Stimulated activated memory B cell treated with anti-CD40 and anti-IgM and Interleukin-4, amounts not matched to agents 10 μg/mL and 1 μg/mL and 100 μg/mL, for 72 hours (primary cell): ENCODE measurements at places on chromosomes 12 and 14.
A peak's percentile ranks its signal among the peaks of the same experiment; 100 is the strongest.

GRCh38 chr12:22287101-22287500 is 47.4 kb downstream of the ST8SIA1 start:
- H3K4me1 ChIP-seq: peaks cover 12% of the 10 kb centered on the region
- peaks cover 11% of the 10 kb centered on the region for H3K27me3 ChIP-seq
- ATAC-seq: no peak
- no peak overlapping the region for H3K27ac ChIP-seq
- H3K4me3 ChIP-seq: no peak overlapping the region

DNA sequence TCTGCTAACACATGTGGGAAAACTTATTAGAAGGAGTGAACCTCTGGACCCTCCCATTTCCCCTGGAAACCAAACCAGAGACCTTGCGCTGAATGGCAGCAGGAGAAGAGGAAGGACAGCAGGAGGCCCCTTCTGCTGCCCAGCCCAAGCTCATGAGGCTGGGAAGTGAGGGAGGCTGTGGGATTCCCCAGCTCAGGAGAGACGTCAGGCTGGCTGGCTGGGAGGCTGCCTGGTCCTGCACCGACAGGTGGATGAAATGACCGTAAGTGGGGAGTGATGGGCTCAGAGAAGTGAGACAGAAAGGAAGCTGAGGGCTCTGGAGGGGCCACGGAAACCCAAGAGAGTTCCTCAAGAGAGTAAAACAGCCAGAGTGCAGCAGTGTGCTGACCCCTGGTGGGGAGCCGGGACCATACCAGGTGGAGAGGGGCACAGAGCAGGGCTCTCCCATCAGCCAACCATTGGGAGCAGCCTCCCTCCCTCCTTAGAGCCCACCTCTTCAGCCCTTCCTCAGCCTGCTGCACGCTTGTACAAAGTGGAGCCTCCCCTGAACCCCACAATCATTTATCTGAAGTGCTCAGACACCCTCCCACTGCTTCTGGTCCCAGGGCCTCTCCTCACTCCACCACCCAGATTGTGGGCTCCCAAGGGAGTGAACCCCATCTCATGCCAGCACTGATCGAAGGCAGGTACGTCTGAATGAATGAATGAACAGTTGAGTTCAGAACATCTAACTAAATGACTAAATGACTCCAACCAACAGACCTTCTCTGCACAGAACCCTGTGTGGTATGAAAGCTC is 14.0 kb downstream of the TAMALIN start:
- peaks cover 57% of the 10 kb centered on the region for H3K4me1 ChIP-seq
- H3K27me3 ChIP-seq: no peaks in the 10 kb centered on the region
- peak overlapping the region; percentile 29 for H3K27ac ChIP-seq

- peaks cover 9% of the 10 kb centered on the region for H3K36me3 ChIP-seq
- no peak for ATAC-seq
- H3K27me3 ChIP-seq: no peaks in the 10 kb centered on the region
- H3K27ac ChIP-seq: no peak overlapping the region
- no peak overlapping the region for H3K4me3 ChIP-seq
Observed at GRCh38 chr12:110203546-110203945, 77.5 kb upstream of the ATP2A2 start.

DNA sequence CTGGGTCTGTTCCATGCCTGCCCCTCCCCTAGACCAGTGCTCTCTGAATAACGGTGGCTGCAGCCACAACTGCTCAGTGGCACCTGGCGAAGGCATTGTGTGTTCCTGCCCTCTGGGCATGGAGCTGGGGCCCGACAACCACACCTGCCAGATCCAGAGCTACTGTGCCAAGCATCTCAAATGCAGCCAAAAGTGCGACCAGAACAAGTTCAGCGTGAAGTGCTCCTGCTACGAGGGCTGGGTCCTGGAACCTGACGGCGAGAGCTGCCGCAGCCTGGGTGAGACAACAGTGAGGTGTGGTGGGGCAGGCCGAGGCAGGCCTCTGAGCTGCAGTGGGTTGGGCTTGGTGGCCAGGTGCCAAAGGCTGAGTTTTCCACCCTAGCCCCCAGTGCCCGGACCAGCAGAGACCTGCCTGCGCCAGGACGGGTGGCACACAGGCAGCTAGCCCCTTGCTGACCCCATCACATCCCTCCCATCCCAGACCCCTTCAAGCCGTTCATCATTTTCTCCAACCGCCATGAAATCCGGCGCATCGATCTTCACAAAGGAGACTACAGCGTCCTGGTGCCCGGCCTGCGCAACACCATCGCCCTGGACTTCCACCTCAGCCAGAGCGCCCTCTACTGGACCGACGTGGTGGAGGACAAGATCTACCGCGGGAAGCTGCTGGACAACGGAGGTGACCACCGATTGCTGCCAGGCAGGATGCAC is 28.2 kb upstream of the LRP1-AS start:
- H3K27ac ChIP-seq: no peak overlapping the region
- peaks cover 23% of the 10 kb centered on the region for H3K27me3 ChIP-seq
- no peaks in the 10 kb centered on the region for H3K36me3 ChIP-seq
- peaks cover 6% of the 10 kb centered on the region for H3K4me1 ChIP-seq
- H3K4me3 ChIP-seq: no peak overlapping the region
- no peak for ATAC-seq

DNA sequence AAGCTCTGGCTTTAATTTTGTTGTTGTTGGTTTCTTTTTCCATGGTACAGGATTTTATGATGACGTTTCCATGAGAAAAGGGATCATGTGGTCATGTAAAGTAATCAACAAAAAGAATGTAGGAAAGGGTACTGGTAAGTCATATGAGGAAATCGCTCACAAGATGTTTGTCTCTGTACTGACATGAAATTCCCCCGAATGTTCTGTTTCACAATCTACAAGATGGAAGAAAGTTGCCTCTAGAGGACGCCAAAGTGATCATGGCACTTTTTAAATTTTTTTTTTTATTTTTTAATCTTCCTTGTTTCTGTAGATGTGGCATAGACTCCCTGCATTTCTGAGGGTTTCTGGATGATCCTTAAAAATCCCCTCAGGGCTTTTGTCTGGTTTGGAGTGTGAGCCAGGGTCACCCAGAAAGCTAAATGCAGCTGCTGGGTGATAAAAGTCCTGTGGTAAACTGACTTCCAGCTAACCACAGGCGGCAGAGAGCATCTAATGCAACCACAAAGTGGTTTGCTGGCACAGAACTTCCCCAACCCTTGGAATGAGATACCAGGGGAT is 393.5 kb downstream of the CCDC91 start:
- no peaks in the 10 kb centered on the region for H3K4me1 ChIP-seq
- no peak overlapping the region for H3K27ac ChIP-seq
- H3K27me3 ChIP-seq: no peaks in the 10 kb centered on the region
- no peaks in the 10 kb centered on the region for H3K36me3 ChIP-seq

DNA sequence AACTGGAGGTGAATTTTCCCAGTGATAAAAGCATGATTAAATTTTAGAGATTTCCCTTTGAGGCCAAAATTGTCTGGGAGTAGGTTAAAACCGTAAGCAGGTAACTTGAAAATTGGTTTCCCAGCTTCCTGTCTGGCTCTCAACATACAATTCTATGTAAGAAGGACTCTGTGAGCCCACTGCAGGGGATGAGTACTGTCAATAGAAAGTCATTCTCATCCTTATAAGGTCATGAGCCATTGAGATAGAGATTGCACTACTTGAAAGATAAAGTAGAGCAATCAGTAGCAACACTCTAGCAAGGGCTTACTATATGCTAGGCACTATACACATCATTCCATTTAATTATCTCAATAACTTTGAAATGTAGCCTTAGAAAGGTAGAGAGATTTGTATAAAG is 225.6 kb upstream of the HMGA2 start:
- H3K27me3 ChIP-seq: no peaks in the 10 kb centered on the region
- H3K4me1 ChIP-seq: no peaks in the 10 kb centered on the region
- H3K4me3 ChIP-seq: no peak overlapping the region
